ENCODE measurements at places on chromosomes 13 and 19.

DNA sequence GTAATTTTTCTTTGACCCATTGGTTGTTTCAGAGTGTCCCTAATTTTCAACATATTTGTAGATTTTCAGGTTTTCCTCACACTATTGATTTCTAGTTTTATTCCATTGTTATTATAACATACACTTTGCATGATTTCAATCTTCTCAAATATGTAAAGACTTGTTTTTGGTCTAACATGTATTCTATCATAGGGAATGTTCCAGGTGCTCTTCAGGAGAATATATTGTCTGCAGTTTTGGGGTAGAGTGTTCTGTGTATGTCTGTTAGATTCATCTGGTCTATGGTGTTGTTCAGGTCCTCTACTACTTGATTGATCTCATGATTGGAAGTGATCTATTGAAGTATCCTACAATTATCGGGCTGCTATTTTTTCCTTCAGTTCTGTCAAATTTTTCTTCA is 440.9 kb upstream of the MIR17HG start:
- no peak for DNase-seq

DNA sequence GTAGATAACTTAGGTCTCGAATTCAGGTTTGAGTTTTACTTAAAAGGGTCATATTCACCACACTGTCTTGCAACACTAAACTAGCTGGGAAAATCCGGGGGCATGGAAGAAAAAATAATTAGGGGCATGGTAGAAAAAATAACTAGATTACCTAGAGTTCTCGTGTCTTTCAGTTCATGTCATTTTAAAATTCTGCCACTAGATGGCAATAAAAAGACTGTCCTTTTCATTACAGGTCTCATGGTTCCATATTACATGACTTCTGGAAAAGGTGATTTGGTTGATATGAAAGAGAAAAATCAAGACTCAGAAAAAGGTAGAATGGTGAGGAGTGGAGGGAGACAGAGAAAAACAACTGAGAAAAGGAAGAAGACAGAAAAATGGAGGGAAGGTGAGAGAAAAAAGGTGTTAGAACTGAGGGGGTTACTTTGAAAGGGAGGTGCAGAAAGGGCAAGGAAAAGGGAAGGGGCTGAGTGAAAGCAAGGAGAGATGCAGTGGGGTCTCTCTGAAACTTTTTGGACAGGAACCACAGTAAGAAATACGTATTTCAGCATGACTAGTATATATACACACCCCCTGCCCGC is 299.0 kb downstream of the KLF12 start:
- peak; percentile 69 for DNase-seq

- DNase-seq: no peak
These were observed 25.6 kb downstream of the IPO5 start for GRCh38 chr13:97979051-97979450.

DNA sequence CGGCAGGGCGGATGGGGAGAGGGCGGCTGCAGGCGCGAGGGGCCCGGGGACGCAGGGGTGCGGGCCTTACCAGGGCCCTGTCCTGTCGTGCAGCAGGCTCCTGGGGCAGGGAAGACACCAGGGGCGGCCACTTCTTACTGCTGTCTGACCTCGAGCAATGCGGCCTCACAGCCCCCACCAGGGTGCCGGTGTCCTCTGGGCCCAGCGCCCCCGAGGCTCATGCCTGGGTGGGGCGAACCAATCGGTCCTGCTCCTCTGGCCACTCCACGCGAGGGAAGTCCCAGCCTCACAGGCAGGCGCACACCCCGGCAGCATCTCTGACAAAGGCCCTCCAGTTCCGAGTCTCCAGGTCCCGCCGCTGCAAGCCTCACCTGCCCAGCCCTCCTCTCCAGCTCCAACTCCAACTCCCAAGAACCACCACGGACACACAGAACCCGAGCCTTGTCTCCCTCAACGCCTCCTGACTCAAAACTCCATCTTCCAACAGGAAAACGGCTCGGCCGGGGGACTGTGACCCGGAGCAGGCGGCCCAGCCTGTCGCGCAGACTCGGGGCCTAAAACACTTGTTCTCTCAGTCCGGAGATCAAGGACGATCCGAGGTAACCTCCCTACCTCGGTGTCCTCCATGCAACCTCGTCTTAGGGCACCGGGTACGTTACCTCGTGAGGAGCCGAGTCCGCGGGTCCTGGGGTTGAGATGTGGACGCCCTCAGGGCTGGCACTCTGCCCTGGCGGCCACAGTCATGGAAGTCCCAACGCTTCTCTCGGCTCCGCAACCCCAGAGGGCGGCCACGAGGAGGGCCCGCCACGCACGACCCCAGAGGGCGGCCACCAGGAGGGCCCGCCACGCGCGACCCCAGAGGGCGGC is 6.5 kb downstream of the FGF22 start:
- no peak for DNase-seq

DNA sequence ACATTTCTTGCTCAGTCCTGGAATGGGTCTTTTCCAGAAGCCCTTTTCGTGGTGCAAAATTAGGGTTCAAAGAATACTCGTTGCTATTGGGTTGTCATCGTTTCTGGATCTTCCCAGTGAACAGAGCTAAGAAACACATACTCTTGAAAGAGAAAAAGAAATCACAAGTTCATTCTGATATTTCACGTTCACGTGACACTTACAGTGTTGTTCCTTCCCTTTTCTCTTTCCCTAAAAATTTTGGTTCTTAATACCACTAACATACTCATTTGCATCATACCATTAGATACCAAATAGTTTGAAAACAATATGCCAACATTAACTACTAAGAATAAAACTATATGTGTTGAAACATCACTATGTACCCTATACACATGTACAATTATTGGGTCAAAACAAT is 13.4 kb upstream of the GTF2F1 start:
- no peak for DNase-seq

DNA sequence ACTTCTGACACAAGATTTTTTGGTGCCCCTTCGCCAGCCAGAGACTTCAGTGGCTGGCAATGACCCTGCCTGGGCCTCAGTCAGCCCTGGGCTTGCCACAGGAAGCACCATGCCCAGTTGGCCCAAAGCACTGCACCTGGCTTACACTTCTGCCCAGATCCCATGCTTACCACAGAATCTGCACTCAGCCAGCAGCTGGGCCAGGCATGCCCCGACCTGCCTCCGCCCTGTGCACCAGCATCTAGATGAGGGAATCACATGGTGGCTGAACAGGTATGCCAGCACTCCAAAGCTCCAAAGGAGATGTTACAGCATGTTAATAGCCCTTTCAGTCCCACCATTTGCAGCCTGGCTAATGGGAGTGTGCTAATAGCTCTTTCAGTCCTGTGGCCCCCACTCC is 690.9 kb downstream of the SLITRK6 start:
- no peak for DNase-seq

GRCh38 chr13:88235441-88235840 is 564.3 kb downstream of the SLITRK5 start:
- DNase-seq: no peak

DNA sequence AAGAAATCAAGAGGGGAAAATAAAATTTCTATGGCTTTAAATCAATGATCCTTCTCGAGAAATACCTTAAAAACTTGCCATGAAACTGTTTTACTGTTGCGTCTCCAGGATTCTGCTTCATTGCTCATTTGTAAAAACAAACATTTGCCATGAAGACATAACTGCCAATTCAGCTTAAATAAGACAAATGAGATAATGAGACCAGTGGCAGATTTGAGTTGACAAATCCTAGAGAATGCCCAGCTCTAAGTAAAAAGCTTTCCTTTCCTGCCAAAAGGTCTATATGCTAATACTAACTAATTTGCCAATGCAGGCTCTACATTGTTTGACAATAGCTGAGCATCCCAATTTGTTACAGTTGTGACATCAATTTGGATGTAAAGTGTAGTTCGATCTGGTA is 400.5 kb upstream of the PCDH9 start:
- no peak for DNase-seq

GRCh38 chr19:35436477-35437405 is 11.3 kb upstream of the FFAR2 start:
- peak; percentile 20 for DNase-seq

GRCh38 chr19:10044390-10044789 is 31.1 kb downstream of the RDH8 start:
- no peak for DNase-seq

DNA sequence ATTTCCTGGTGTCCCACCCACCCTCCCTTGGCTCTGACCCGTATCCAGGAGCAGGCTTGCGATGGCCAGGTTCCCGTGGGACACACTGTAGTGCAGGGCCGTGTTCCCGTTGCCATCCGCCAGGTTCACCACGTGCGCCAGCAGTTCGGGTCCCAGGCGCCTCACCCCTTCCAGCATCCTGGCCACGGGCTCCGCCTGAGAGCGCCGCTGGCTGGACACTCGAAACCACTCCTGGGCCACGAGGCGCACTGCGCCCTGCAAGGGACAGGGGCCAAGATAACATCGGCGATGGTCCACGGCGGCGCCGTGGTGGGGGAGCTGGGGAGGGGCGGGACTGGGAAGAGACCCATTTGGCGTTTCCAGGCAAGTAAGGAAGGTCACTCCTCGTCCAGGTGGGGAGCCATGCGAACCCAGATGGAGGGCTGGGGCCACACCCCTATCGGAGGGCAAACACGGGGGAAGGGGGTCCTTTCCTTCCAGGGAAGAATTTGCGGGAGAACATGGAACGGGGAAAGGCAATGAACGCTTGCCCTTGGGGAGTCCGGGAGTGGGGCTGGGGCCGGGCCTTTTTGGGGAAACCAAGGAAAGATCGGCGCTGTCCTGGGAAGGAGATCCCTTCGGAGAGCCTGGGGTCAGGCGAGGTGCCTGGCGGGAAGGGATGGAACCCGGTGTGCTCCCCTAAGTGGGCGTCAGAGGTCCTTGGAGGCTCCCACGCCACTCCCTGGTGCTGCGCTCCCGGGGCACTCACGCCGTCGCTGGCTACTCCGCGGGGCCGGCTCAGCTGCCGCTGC is 9.9 kb downstream of the KANK3 start:
- DNase-seq: no peak

DNA sequence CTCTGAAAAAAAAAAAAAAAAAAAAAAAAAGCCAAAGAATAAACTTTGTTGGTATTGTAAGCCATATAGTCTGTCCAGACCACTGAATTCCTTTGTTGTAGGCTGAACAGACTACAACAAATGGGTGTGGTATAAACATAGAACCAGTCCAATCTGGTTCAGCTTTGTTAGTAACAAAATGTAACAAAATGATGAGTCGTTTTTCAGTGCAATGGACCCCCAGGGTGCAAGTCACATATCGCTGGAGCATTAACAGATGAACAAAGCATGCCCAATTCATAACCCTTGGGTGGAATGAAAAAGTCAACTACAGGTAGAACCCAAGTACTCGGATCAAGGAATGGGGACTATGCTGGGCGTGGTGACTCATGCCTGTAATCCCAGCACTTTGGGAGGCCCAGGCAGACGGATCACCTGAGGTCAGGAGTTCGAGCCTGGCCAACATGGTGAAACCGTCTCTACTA is 13.6 kb upstream of the FCHO1 start:
- DNase-seq: no peak

DNA sequence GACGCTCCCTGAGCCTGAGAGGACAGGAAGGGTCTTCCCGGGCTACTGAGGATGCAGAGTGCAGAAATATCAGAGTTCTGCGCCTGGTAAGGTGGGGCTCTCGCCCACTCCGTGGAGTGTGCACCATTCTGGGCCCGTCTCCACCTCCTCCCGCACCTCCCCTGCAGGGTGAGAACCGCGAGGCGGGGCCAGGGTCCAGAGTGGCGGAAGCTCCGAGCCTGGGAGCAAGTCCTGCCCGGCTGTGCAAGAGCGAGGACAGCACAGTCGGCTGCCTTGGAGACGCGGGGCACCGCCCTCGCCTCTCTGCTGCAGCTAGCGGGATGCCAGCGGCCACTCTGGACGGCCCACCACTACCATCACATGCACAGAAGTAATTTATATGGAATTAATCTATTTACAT is 2304.4 kb downstream of the PCDH9 start:
- no peak for DNase-seq

- no peak for DNase-seq
These were observed 418.9 kb downstream of the FGF14 start for GRCh38 chr13:101982903-101983302.

GRCh38 chr13:109611912-109612691 is 174.3 kb downstream of the IRS2 start:
- no peak for DNase-seq

- DNase-seq: no peak
These were observed 67.8 kb upstream of the ZDHHC20 start for GRCh38 chr13:21526707-21527540.

GRCh38 chr13:113918580-113918979 is 54.7 kb upstream of the GAS6 start:
- DNase-seq: no peak

- no peak for DNase-seq
These were observed 144.5 kb upstream of the FBXL3 start for GRCh38 chr13:77171451-77171850.

GRCh38 chr13:80050252-80050651 is 290.7 kb downstream of the SPRY2 start:
- no peak for DNase-seq

- no peak for DNase-seq
These were observed 459 bp downstream of the PRAM1 start for GRCh38 chr19:8501981-8502380.

DNA sequence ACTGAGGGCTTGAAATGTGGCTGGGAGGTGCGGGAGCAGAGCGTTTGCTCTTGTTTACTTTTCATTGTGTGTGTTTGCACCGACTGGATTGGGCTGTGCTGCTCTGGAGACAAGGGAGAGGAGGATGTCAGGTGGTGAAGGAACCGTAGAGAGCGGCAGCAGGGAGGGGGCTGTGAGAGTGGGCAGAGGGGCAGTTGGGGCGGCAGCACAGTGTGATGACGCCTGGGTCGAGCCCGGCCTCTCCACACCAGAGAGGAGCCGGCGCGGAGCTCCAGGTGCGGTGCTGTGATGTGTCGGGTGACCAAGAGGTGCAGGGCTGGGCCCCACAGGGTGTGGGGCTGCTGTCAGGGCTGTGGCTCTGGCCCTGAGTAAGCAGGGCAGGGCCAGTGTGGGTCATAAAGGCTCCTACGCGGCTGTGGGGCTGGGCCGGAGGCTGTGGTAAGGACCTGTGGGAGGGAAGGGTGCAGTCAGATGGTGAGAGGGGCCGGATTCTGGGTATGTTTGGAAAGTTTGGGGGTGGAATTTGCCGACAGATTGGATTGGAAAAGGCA is 10.5 kb downstream of the NAXD start:
- no peak for DNase-seq

DNA sequence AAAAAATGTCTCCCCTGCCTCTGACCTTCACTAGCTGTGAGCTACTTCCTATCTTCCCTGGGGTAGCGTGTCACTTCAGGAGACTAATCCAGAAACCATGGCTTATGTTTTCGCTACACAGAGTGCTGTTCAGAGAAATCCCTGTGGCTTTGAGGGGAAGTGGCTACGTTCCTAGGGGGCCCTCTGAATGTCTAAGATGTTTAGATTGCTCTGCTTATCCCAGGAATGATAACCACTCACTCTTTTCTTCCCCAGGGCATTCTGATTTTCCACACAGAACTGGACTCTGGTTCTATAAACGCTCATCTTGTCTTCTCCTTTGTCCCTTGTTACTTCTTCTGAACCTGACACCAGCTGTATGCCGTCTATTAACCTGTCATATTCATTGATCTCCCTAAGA is 572.5 kb downstream of the OLFM4 start:
- DNase-seq: no peak

- no peak for DNase-seq
These were observed 5.7 kb upstream of the GARIN5A start for GRCh38 chr19:50482271-50482855.

- no peak for DNase-seq
These were observed 1.1 kb downstream of the VSTM1 start for GRCh38 chr19:54062643-54063042.

Data from CD4-positive, alpha-beta T cell treated with Interleukin-2 at 100 ng/mL for 4 hours (primary cell).